Activated T-helper 17 cell treated with anti-CD3 and anti-CD28 coated beads, Interleukin-2, amount 50 U/mL, for 72 hours (primary cell): ENCODE measurements at places on chromosomes 13 and 19. TPM values are rescaled to one million over a fixed set of nuclear protein-coding genes. Genes with fewer than 3 reads are reported as not detected.

- H3K27me3 ChIP-seq = peaks cover 22% of the 10 kb centered on the region
- H3K27ac ChIP-seq = peak overlapping the region; percentile 75
- H3K4me3 ChIP-seq = peak overlapping the region; percentile 65
- H3K36me3 ChIP-seq = peaks cover 32% of the 10 kb centered on the region
Measured at GRCh38 chr19:55088543-55089341, 13.1 kb downstream of the EPS8L1 start.

GRCh38 chr13:108437496-108437895 is 168.0 kb downstream of the TNFSF13B start:
- no peaks in the 10 kb centered on the region for H3K36me3 ChIP-seq
- no peak overlapping the region for H3K27ac ChIP-seq
- H3K4me3 ChIP-seq = no peak overlapping the region

DNA sequence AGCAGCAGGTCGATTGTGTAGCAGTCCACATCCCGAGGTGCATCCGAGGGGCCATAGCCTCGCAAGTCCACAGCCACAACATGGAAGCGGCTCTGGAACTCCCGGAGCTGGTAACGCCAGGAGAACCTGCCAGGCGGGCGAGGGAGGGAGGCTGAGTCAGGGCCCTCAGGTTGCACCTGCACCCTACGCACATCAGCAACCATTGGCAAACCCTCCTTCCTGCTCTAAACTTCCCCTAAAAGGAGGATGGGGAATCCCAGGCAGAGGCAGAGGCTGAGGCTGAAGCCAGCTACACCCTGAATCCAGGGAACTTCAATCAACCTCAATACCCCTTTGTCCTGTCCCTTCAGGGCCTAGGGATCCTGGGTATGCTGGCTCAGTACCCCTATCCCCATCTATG is 977 bp downstream of the EPHX3 start:
- ATAC-seq = no peak
- peaks cover 16% of the 10 kb centered on the region for H3K27me3 ChIP-seq
- no peak overlapping the region for H3K4me3 ChIP-seq
- H3K4me1 ChIP-seq = peaks cover 4% of the 10 kb centered on the region
- no peak overlapping the region for H3K27ac ChIP-seq

DNA sequence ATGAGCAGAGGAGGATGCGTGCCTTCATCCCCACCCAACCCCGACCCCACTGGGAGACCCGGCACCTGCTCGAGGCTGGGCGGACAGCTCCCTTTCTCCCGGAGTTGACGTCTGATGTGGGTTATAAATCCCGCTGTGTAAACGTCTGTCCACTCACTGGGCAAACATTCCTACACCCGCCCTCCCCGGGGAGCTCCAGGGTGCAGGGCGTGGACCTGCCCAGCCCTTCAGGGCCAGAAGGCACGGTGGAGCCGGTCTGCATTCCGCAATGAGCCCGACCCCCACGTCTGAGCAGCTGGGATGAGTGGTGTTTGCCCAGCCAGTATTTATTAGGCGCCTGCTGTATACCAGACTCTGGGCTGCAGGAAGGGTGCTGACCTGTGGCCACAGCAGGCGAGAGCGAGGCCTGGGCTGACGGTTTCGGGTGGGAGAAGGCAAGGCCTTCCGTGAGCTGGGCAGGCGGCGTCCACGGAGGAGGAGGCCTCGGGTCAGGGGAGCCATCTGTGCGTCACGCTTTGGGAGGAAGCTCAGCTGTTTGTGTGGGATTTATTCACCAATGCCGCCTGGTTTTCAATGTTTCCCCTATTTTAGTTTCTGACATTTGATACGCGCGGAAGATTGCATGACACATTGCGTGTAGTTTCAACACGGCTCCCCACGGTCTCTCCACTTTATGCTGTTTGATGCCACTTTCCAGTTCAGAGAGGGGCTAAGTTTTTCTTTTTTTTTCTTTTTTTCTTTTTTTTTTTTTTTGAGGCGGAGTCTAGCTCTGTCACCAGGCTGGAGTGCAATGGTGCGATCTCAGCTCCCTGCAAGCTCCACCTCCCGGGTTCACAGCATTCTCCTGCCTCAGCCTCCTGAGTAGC is 2.0 kb downstream of the MISP start:
- no peaks in the 10 kb centered on the region for H3K27me3 ChIP-seq
- no peaks in the 10 kb centered on the region for H3K36me3 ChIP-seq
- H3K4me1 ChIP-seq = no peaks in the 10 kb centered on the region
- H3K4me3 ChIP-seq = no peak overlapping the region
- ATAC-seq = no peak
- no peak overlapping the region for H3K27ac ChIP-seq

- H3K4me1 ChIP-seq = no peaks in the 10 kb centered on the region
- H3K27ac ChIP-seq = no peak overlapping the region
- ATAC-seq = no peak
Measured at GRCh38 chr13:109650861-109651260, 135.5 kb downstream of the IRS2 start.

Gene NKPD1
- 0.06 TPM for total RNA-seq

GRCh38 chr19:6613711-6614110 is 22.8 kb upstream of the CD70 start:
- peaks cover 24% of the 10 kb centered on the region for H3K27me3 ChIP-seq
- H3K36me3 ChIP-seq = peaks cover 12% of the 10 kb centered on the region
- H3K4me3 ChIP-seq = peak overlapping the region; percentile 34
- peak; percentile 45 for ATAC-seq

DNA sequence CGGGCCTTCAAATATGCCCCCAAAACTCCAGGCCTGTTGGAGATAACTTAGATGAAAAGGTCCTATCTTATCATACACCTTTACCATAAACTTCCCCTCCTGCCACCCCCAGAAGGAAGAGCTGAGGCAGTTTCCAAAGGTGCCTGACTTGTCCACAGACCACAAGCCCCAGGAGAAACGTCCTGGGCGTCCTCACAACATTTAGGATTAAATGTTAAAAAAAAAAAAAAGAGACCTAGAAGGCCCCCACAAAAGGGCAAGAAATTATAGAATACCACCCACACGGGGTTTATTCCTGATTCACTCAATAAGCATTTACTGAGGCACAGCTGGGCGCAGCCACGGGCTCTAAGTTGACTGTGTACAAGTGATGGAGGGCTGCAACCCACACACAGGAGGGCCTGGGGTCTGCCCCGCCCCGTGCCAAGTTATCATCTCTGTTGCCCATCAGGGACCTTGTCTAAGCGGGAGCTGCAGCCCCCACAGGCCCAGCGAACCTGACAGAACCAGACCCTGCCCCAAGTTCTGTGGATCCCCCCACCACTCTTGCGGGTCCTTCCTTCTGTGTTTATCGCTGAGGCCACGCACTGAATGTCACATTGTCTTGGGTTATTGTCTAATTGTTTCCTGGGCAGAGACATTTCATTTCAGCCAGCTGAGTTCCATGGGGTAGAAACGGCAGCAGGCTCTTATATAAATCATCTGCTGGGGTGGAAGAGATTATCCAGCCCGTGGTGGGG is 83.0 kb upstream of the TM9SF2 start:
- no peak for ATAC-seq
- no peaks in the 10 kb centered on the region for H3K36me3 ChIP-seq
- H3K4me3 ChIP-seq = no peak overlapping the region
- peaks cover 24% of the 10 kb centered on the region for H3K4me1 ChIP-seq
- no peaks in the 10 kb centered on the region for H3K27me3 ChIP-seq

GRCh38 chr19:7970716-7971448 is 27.4 kb upstream of the TIMM44 start:
- H3K36me3 ChIP-seq = peaks cover 66% of the 10 kb centered on the region
- no peak for ATAC-seq
- no peak overlapping the region for H3K4me3 ChIP-seq
- H3K4me1 ChIP-seq = no peaks in the 10 kb centered on the region

GRCh38 chr19:43455321-43456113 is 9.9 kb downstream of the LYPD3 start:
- no peaks in the 10 kb centered on the region for H3K36me3 ChIP-seq
- no peak overlapping the region for H3K4me3 ChIP-seq
- H3K27ac ChIP-seq = no peak overlapping the region
- no peaks in the 10 kb centered on the region for H3K27me3 ChIP-seq

DNA sequence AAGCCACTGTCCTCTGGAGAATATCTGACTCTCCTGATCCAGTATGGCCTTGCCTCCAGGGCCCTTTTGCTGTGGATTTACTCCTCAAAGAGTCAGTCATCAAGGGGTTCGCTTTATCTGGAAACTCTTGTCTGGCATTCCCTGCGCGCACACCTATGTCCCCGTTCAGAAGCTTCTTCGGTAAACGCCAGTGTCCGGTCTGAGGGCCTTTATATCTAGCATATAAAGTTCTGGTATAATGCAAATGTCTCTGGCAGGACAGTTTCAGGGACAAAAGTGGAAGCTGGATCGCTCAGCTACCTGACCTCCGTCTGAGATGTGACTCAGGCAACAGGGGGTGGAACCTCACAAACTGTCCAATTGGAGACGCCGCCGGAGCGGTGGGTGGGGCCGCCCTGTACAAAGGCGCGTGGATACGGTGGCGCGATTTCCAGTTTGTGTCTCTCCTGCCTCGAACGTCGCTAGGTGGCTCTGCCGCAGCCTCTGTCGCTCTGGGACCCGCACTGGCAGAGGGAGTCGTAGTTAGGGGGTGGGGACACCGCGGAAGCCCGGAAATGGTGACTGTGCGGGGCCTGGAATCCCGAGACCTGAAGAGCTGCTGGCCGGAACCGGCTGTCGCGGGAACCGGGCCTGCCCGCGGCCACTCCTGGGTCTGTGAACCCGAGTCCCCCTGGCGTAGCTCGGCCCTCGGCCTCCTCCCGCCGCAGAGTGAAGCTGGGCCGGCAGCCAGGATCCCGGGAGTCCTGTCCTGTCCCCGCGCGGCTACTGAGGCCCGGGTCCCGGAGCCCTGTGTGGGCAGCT is 10.6 kb upstream of the ZNF709 start:
- no peaks in the 10 kb centered on the region for H3K27me3 ChIP-seq
- no peaks in the 10 kb centered on the region for H3K36me3 ChIP-seq
- peak overlapping the region; percentile 84 for H3K27ac ChIP-seq
- peak overlapping the region; percentile 86 for H3K4me3 ChIP-seq
- ATAC-seq = peak; percentile 99
- H3K4me1 ChIP-seq = peaks cover 4% of the 10 kb centered on the region

Gene RGL3
- not detected for total RNA-seq

DNA sequence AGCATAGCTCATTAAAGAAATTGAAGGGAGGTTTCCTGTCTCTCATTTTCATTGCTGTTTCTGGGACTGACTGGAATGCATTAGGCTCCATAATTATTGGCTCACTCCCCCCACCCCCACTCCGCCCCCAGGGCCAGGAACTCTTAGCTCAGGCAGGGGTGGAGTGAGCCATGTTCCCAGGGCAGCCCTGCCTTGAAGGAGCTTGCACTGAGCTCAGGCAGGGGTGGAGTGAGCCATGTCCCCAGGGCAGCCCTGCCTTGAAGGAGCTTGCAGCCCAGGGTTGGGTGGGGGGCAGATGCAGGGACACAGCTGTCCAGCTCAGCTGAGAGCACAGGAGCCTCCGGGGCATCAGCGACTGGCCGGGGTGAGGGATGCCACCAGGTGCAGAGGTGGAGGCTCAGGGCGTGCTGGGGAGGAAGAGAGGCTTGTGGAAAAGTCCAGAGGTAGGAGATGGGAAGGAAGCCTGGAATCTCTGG is 39.1 kb upstream of the TFDP1 start:
- H3K27me3 ChIP-seq = no peaks in the 10 kb centered on the region
- no peak overlapping the region for H3K4me3 ChIP-seq
- no peak overlapping the region for H3K27ac ChIP-seq

DNA sequence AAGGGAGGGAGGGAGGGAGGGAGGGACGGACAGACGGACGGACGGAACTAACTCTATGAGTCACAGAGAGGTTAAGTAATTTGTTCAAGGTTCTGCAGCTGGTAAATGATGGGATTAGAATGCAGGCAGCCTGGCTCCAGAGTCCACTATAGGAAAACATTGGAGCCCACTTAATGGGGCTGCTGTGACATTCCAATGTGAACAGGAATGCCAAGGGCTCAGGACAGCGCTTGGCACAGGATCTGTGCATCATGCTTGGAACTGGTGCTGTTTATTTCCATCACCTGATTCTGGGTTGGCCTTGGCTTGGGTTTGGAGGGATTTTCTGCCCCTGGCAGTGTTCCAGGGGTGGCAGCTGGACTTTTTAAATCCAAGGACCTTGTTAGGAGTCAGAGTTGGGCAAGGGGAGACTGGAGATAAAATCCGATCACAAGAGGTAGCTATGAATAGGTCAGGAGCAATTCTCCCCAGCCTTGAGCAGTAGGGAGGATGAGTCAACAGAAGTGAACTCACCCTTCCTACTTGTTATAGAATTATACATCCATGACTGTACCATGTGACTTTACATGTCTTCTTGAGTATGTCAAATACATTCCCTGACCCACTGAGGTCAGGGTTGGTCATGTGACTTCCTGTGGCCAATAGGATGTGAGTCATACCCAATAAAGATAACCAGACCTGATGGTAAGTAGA is 7.8 kb upstream of the HIF3A start:
- ATAC-seq = peak; percentile 74
- H3K27ac ChIP-seq = no peak overlapping the region
- H3K4me3 ChIP-seq = no peak overlapping the region
- H3K36me3 ChIP-seq = no peaks in the 10 kb centered on the region
- no peaks in the 10 kb centered on the region for H3K4me1 ChIP-seq

DNA sequence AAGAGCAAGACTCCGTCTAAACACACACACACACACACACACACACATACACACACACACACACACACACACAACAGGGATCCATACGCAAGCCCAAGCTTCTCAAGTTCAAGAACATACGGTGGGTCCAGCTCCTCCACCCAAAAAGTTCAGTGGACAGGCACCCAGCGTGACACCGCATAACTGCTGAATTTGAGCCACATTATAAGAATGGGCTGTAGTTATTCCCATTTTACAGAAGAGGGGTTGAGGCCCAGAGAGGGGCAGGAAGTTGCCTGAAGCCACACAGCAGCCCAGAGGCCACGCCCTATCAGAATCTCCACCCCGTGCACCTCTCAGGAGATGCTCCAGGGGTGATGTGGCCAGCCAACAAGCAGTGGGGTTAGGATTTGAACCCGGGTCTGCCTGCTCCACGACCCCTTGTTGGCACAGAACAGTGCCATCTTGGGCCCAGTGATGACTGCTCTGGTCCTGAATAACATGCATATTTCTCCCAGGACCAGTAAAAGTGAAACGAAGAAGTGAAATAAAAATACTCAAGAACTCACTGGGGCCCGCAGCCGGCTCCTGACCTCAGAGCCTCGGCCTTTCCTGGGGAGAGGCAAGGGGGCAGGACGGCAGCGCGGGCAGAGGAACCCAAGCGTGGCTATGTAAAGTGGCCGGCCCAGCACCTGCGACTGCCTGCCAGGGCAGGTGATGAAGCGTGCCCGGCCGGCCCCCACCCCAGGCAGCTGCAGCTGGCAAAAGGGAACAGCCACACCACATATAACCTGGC is 61.9 kb downstream of the AP1M1 start:
- H3K36me3 ChIP-seq = no peaks in the 10 kb centered on the region
- peaks cover 26% of the 10 kb centered on the region for H3K4me1 ChIP-seq
- peak overlapping the region; percentile 39 for H3K4me3 ChIP-seq
- H3K27me3 ChIP-seq = no peaks in the 10 kb centered on the region
- H3K27ac ChIP-seq = peak overlapping the region; percentile 78
